ENCODE measurements at places on chromosomes 16 and 17.

- peak; percentile 19 for DNase-seq
Measured at GRCh38 chr16:56911771-56912571, 20.0 kb upstream of the HERPUD1 start.

DNA sequence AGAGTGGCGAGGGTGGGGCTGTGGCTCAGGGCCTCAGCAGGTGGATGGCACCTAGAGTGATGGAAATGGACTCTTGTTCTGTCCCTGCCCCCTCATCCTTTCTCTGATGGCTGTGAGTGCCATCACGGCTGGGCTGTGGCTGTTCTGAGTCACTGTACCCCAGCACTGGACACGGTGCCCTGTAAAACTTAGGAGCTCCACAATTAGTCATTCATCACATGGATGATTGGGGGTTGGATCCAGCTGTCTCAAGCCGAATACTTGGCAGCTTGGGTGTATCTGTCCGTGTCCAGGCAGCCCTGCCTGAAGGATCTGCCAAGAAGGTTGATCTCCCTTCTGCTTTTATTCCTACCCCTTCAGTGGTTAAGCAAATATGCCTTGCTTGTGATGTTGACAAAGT, 295.5 kb upstream of the EEF2KMT start:
- no peak for DNase-seq

DNA sequence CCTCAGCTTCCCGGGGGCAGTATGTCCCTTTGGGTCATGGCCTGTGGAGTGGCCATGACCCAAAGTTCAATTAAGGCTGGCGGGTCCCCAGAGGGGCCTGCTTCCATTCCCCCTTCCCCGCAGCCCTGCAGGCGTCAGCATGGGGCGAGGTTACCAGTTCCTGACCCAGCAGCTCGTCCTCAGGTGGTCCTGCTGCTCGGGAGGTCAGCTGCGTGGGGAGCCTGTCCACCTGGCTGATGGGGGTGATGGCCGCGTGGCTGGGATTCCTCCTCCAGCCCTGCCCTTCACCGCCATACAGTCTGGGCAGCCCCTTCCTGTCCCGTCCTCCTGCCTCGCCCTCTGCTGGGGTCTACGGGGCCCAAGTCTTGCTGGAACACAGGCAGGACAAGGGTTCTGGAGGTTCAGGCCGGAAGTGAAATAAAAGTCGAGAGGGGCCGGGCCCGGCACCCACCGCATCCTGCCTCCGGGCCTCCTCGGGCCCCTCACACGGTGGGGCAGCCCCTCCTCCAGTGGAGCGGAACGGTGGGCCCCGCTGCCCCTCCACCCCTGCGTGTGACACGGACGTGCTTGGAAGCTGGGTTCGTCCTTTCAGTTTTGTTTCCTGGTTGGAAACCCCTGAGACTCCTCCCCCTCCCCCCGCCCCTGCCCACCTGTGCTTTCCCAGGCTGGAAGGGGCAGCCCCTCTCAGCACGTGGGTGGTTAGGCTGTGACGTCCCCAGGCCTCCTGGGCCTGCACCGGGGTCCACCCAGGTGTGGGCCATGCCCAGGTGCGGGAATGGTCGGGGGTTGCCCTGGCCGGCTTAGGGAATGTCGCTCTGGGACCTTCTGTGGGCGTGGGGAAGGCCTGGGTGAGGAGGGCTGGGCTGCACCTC, 6.8 kb downstream of the UBALD2 start:
- DNase-seq, result no peak

- DNase-seq, result no peak
Measured at GRCh38 chr16:88617268-88618031, 20.9 kb upstream of the IL17C start.

DNA sequence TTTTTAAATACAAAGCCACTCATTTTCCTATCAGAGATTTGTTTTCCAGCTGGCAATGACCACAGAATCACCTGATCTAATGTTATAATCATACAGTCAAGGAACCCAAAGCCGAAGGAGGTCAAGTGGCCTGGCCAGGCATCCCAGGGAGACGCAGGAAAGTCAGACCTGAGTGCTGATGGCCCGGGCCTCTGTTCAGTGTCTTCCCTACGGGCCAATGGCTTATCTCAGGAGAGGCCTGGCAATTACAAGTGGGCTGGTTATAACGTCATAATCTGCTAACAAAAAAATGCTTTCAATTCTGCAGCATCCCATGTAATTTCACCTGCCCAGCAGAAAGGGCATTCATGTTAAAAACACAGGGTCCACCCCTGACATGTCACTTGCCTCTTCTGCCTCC, 43.5 kb downstream of the ARHGAP17 start:
- no peak for DNase-seq

- DNase-seq, result no peak
Measured at GRCh38 chr16:13856811-13857511, 63.0 kb upstream of the ERCC4 start.

GRCh38 chr17:59330053-59330942, 1.2 kb upstream of the YPEL2 start:
- DNase-seq, result no peak

DNA sequence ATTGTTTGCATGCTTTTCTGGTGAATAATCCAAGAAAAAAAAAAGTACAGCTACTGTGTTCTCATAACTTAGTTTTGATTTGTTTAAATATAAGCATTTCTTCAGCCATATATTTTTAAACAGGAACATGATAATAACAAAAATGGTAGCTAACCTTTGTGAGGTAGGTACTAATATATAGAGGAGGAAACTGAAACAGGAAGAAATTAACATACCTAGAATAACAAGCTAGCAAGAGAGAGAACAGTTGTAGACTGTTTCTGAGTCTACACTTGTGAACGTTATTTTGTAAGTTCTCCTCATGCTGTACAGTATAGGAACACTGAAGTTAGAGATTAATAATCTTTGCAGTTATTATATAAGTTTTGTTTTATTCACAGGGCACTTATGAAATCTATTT, 49.3 kb downstream of the NSRP1 start:
- DNase-seq, result no peak

DNA sequence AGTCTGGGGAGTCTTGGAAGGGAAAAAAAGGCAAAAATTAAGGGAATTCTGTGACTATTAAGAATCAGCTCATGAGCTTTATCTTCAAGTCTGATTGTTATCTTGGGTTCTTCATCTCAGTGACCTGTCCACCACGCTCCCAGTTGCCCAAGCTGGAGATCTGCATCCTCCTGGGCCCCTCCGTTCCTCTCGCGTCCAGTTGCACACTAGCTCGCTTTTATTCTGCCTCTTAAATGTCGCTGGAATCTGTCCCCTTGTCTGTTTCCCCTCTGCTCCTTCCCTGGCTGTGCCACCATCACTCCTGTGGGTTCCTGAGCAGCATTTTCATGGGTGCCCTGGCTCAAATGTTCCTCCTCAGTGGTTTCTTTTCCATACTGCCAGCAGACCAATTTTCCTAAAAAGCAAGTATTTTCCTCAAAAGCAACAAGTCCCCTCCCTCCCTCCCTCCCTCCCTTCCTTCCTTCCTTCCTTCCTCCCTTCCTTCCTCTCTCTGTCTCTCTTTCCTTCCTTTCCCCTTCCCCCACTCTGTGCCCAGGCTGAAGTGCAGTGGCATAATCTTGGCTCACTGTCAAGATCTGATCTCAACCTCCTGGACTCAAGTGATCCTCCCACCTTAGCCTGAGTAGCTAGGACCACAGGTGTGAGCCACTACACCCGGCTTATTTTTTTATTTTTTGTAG, 1.4 kb downstream of the ENDOV start:
- DNase-seq, result no peak

DNA sequence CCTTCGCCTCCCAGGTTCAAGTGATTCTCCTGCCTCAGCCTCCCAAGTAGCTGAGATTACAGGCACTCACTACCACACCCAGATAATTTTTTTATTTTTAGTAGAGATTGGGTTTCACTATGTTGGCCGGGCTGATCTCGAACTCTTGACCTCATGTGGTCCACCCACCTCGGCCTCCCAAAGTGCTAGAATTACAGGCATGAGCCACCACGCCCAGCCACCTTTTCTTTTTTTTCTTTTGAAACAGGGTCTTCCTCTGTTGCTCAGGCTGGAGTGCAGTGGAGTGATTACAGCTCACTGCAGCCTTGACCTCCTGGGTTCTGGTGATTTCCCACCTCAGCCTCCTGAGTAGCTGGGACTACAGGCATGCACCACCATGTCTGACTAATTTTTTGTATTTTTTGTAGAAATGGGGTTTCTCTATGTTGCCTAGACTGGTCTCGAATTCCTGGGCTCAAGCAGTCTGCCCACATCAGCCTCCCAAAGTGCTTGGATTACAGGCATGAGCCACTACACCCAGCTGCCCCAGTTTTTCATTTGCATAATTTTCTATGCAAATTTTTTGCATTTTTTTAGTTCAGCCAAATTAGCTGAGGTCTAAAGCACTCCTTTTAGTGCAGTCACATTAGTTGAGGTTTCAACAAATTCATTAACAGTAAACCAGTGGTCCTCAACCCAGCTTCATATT, 11.3 kb downstream of the WWP2 start:
- no peak for DNase-seq

- DNase-seq, result no peak
Measured at GRCh38 chr16:89599451-89599858, 14.0 kb upstream of the DPEP1 start.

DNA sequence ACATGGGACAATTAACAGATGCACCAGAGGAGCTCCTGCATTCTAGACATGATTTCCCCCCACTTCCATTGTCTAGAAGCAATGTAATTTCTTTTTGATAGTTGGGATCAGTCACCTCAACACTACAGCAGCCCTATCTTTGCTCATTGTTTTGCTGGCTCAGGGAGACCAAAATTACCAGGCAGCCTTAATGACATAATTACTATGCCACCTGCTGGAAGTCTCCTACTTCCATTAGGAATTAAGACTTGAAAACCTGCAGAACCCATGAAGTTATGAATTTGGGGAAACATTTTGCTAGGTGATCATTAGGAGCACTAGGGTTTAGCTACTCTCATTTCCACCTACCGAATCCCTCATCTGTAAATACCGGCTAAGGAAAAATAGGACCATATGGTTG, 312.0 kb upstream of the CA10 start:
- no peak for DNase-seq

DNA sequence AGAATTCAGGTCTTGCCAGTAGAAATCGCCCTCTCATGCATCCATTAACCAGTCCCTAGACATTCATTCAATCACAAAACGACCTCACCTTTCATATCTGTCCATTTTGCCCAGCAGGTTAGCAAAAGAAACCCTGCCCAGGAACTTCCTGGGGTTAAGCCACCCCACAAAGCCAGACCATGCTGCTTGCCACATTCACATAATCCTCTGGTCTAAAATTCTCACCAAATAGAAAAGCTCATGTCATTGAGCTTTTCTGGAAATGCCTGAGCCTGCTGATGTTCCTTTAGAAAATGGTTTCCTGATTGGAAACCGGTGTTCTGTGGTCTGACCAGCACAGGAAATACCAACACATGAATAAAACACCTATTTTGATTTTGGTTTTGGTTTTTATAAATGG, 21.6 kb upstream of the DYNLRB2 start:
- DNase-seq, result no peak

GRCh38 chr16:84463221-84463620, 41.2 kb downstream of the MEAK7 start:
- no peak for DNase-seq

DNA sequence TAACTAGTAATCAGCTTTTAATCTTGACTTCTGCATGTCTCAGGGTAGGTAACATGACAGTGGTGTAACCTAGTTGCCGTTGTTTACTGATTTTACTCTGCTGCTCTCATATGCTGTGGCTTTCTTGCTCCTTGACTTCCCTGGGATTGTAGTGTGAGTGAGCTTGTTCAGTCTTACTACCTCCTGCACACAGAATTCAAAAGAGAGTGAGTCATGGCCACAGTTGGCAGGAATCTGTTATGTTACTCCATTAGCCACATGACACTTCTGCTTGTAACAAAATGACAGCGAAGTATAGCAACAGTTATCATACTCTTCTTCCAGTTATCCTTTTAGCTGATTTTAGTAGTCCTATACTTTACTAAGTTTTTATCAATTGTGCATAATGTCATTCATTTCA, 18.8 kb downstream of the TNRC6A start:
- peak; percentile 85 for DNase-seq

GRCh38 chr17:56976941-56977608, 856 bp upstream of the SCPEP1 start:
- DNase-seq, result no peak
